ENCODE measurements at places on chromosomes 2 and 18. TPM values are rescaled to one million over a fixed set of nuclear protein-coding genes. Genes with fewer than 3 reads are reported as not detected.

GRCh38 chr18:13425357-13426091, 207.0 kb downstream of the LDLRAD4 start:
- DNase-seq: no peak

The WDPCP gene
- 23.0 TPM for total RNA-seq

The CHCHD5 gene
- 30.2 TPM for total RNA-seq

The FNDC4 gene
- total RNA-seq: 14.7 TPM

The FRZB gene
- 4.7 TPM for total RNA-seq

DNA sequence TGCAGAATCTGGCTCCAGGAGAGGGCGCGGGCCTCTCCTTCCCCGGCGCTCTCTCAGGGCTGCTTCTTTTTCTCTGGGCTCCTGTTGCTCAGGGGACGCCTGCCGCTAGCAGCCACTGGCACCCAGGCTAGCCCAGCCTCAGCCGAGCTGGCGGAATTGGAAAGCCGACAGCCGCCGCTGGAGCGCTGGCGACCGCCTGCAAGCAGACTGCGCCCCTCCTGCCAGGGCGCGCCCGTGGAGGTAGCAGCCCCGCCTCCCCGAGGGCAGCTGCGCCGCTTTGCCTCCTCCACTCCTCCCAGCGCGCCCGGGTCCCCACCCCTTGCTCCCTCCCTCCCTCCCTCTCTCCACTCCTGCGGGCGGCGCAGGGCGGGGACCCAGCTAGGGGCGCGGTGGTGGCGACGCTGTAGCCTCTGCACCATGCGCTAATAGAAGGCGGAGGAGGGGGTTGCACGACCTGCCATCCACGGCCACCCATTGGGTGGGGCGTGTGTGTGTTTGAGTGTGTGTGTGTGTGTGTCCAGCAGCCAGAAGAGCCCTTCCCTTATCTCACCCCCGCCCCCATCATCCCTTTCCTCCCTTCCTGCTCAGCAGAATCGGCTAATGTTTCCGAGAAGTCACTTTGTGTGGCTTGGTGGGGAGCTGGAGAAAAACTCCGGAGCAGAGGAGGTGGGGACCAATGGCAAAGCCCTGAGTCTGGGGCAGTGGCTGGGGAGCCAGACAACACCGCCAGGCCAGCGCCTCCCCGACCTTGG, at the start of gene SCN9A:
Gene SCN9A (minus strand): TSS at position 209 of the 752 bp plus-strand sequence. CDS start 64,188 bp downstream, outside the sequence.
- peak; percentile 85 for DNase-seq

DNA sequence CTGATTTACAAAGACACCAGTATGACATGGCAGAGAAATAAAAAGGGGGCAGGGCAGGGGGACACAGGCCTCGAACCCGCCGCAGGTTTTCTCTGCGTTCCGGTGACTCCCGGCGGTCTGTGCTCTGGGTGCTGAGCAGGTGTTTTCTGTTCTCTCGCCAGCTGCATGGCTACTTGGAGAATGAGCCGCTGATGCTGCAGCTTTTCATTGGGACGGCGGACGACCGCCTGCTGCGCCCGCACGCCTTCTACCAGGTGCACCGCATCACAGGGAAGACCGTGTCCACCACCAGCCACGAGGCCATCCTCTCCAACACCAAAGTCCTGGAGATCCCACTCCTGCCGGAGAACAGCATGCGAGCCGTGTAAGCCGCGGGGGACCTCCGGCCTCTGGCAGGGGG, 52.9 kb downstream of the NFATC1 start:
- DNase-seq: no peak

DNA sequence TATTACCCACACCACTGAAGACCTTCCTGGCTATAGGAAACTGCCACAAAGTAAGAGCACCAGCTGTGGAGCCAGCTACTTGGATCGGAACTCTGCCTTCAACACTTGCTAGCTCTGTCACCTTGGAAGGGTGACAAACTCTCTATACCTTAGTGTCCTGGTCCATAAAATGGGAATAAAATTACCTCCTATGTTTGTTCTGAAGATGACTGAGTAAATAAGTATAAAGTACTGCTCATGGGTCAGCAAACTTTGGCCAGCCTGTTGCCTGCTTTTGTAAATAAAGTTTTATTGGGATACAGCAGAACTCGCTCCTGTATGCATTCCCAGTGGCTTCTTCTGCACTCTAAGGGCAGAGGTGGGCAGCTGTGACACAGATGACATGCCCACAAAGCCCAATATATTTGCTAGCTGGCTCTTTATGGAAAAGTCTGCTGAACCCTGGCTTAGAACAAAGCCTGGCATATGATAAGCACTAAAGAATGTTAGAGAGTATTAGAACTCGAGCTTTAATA, 451.3 kb downstream of the TMEM182 start:
- no peak for DNase-seq

DNA sequence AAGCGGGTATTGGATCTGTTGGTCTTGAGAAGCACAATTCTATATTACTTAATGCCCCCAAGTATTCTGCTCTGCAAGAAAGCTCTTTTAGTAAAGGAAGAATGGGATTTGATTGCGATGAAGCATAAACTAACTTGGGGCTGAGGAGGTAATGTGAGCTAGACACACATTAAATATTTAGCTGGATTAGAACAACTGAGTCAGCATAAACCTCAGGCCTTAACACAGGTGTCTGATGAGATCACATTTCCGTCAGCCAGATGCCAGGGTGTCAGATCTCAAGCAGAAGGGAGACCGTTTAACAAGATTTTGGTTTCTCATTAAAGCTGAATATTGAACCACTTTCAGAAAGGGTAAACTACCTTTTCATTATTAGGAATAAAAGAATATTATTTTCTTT, 94.5 kb downstream of the GYPC start:
- DNase-seq: no peak

DNA sequence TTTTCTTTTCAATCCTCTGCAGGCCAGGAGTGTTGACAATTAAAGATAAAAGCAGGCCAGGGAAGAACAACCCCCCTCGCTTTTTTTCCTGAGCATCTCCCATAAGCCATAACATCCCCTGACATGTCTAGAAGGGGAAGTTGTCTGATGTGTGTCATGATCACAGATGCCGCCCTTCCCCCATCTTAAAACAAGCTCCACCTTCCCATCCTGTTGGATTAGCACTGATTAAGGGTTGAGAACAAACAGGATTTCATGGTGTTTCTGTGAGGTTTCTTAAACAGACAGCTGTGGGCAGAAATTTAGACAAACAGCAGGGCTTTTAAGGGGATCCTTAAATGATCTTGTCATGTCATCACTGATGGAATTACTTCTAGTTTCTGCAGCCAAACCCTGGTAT, 59.4 kb upstream of the UPP2 start:
- DNase-seq: no peak

- no peak for DNase-seq
These were observed 549.9 kb upstream of the ACVR2A start for GRCh38 chr2:147294825-147295392.

GRCh38 chr2:110677080-110677479, 783 bp downstream of the BUB1 start:
- no peak for DNase-seq

The CABLES1 gene
- 28.0 TPM for total RNA-seq

GRCh38 chr2:187372213-187372612, 75.8 kb downstream of the CALCRL start:
- DNase-seq: no peak

The CPS1 gene
- 16.4 TPM for total RNA-seq

GRCh38 chr2:171210864-171211431, 50.3 kb upstream of the TLK1 start:
- DNase-seq: no peak

DNA sequence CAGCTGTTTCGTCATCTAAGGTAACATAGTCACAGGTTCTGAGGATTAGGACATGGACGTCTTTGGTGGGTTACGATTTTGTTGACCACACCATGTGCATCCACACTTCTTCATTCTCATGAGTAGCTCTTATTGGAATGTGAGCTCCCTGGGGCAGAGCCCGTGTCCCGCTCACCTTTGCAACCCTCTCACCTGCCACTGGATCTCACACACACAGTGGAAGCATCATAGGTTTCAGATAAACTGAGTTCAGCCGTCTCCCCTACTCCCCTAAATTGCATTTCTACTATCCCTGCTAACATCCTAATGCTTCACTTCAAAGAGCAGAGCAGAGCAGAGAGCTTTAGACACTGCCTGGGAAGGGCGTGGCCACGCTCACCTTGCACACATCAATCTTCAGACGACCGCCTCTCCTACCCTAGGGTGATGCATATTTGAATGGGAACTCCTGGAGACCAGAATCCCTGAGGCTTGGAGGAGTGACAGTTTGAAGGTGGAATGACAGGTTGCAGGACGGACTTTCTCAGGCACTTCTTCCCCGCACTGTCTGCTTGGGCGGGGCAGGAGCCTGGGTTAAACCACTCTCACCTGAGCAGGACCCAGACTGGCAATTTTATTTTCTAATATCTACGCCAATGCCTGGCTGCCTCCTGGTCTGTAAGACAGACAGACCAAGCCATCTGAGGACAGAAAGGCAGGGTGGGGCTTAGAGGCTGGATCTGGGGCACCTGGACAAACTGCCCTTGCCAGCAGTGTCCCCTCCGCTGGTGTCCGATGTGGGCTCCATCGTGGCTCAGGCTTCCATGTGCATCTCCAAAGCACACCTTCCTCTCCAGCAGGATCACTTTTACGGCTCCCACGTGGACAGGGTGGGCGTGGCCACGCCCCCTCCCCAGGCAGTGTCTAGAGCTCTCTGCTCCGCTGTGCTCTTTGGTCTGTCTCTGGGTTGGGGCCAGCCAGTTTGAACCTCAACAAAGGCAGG, 229.5 kb upstream of the COPS8 start:
- no peak for DNase-seq

- DNase-seq: no peak
These were observed 940.2 kb upstream of the FANCL start for GRCh38 chr2:59181347-59181746.

The CFAP53 gene
- 0.34 TPM for total RNA-seq

GRCh38 chr2:4862031-4862430, 830.2 kb upstream of the SOX11 start:
- DNase-seq: no peak

The UGT1A10 gene
- total RNA-seq: not detected

DNA sequence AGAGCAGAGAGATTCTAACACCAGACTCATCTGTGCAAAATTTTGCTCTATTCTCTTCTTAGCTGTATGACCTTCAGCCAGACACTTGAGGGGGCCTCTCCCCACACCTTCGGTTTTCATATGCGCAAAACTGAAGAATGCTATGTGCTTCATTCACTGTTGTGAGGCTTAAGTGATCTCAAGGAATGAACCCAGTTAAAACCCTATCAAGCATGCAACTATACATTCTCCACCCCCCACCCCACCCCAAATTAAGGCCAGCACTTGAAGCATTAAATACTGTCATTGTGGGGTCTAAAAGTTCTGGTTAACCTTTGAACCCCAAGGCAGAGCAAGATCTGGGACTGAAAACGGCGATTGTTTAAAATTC, 10.0 kb downstream of the PCARE start:
- DNase-seq: no peak

DNA sequence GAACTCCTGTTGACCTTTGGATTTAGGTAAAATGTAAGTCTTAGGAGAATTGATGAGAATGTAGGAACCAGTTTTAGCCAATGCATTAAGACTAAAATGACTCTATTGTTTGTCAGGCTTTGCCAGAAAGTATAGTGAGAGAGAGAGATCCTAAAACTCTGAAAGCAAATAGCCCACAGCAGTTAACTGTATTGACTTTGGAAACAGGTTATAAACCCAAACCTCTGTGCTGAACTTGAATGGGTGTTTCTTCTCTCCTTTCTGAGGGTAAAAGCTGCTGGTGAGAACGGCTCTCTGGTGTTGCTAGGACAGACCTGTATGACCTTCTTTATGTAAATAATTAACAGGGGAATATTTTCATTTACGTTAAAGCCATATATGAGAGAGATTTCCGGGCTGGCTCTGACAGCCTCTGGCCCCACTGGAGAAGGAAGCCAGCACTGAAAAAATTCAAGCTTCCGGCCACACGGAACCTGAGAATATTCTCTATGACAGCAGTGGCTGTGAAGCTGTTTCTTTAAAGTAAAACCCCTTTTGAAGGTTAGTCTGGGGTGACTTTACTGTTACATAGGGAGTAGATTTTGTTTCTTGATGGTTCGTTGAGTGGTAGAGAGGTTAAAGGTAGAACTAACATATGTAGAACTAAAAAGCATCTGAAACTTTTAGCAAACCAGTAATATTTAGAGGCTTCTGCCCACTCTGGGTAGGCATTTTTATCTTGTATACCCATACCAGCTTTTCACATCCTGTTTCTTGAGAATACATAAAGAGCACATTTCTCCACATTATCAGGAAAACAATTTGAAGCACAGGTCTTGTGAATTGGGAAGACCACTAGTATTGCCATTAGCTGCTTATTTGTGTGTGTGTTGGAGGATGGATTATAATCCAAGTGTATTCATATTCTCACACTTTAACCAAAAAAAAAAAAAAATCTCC, 123.8 kb downstream of the SPTBN1 start:
- DNase-seq: no peak

DNA sequence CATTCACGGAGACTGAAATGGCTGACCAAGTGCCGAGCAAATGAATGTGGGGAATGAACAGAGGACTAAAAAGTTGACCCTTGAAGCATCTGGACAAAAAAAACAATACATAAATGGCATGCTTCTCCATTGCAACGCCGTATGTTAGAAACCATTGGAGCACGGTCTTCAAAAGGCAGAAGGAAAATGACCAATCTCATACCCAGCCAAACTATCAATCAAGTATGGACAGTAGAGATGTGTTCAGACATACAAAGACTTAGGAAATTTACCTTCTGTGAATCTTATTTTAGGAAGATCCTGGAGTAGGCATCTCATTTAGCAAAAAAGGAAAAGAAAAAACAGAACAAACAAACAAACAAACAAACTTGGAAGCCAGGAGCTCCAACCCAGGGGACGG, 44.5 kb downstream of the HS6ST1 start:
- DNase-seq: no peak

GRCh38 chr2:178542161-178542560, 61.9 kb downstream of the PLEKHA3 start:
- no peak for DNase-seq

DNA sequence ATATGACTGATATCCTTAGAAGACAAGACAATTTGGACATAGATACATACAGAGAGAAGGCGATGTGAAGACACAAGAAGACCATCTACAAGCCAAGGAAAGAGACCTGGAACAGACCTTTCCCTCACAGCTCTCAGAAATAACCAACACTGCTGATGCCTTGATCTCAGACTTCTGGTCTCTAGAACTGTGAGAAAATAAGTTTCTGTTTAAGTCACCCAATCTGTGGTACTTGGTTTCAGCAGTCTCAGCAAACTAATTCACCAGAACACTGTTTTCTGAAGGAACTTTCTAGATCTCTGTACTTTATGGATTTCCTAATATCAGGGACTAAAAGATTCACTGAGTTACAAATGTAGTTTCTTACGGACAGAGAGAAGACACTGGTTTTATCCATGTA, 58.8 kb downstream of the NAB1 start:
- no peak for DNase-seq

The COL5A2 gene
- total RNA-seq: 24.2 TPM

DNA sequence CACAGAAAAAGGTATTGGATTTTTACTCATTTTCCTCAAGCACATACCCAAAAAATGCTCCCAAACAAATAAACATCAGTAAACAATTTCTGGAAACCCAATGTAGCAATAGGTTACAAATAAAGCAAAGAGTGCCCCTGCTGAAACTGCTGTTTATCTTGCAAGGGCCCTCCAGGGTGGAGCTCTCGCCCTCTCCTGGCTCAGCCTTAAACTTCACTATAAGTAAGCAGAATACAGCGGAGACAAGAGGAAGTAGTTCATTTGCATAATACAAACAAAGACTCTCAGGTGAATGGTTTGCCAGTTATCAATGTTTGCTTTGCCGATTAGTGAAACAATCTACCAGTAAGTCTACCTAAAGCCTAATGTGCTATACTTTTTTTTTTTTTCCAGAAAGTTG, 437.6 kb downstream of the DLGAP1 start:
- DNase-seq: no peak

Data from H1 (cell line).